ENCODE measurements at places on chromosomes 3 and 15.

DNA sequence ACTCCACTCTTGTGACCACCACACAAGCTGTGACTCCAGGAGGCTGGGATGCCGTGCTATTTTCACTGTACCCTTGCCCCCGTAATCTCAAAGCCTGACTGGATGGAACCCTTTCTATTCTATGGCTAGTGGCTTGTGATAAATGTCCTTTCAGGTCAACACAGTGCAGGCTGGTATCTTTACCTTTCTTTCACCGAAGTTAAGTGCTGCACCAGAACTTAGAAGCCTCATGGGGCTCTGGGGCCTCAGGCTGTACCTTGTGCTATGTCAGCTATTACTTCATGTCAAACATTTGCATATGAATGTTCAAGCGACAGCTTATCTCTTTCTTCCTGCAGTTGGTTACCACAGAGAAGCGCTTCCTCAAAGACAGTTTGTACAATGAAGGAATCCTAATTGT lies 66.8 kb downstream of the RPL39L start:
- no peak for DNase-seq

DNA sequence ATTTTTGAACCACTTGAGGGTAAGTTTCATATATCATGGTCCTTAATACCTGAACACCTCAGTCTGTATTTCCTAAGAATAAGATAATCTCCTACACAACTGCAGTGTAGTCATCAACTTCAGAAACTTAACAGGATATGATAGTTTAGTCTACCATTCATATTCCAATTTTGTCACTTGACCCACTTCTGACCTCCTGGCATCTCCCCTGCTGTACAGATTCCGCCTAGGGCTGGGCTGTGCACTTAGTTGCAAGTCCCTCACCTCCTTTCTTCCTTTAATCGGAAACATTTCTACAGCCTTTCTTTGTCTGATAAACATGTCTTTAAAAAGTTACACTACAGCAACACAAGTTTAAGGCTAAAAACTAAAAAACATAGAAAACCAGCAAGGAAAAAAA lies 218.4 kb upstream of the SLCO3A1 start:
- no peak for DNase-seq

- DNase-seq: peak; percentile 2
These were observed 192.9 kb downstream of the ADAMTSL3 start for GRCh38 chr15:83846847-83847246.

DNA sequence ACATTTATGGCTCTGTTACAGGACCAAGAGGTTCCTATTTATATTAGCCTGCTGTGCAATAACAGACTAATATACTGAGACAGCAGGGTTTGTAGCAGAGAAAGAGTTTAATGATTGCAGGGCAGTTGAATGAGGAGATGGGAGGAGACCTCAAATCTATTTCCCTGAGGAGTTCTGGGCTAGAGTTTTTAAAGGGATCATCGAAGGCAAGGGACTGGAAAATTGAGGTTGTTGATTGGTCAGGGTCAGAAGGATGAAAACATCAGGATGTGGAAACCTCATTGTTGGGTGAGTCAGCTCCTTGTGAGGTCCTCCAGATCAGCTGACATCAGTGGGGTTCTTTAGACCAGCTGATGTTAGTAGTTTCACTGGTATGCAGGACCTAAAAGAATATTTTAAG lies 60.6 kb upstream of the GOLGA8B start:
- peak; percentile 90 for DNase-seq

- no peak for DNase-seq
These were observed 152.3 kb upstream of the STAC start for GRCh38 chr3:36227980-36228379.

DNA sequence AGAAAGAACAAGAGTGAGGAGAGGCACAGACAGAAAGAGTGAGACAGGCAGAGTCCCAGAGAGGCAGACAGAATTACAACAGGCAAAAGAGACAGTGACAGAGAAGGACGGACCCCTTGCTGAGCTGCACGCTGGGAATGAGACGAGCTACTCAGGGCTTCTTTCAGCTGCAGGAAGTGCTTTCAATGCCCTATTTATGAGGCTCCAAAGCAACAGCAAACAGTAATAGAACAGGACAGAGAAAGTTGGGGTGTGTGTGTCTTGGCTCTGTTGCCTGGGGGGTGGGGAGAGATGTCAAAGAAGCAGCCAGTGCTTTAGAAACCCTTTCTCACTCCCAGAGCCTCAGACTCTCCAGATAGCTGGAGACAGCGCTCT lies 502 bp upstream of the TIMP4 start:
- DNase-seq: peak; percentile 42
